G401 (cell line): ENCODE measurements at places on chromosomes 16 and 17. TPM values are rescaled to one million over a fixed set of nuclear protein-coding genes. Genes with fewer than 3 reads are reported as not detected.

Gene CCR7
- not detected in 2 replicates for total RNA-seq

Gene MPP2
- total RNA-seq = 58.8 and 82.5 TPM in 2 replicates

Gene SMIM22
- total RNA-seq = not detected in 2 replicates

Gene KRT26
- total RNA-seq = not detected in 2 replicates

Gene MNT
- total RNA-seq = 2.4 and 3.2 TPM in 2 replicates

Gene PRM2
- total RNA-seq = not detected in 2 replicates
